ENCODE measurements at places on chromosomes 16 and 17. TPM values are rescaled to one million over a fixed set of nuclear protein-coding genes. Genes with fewer than 3 reads are reported as not detected.
A peak's percentile ranks its signal among the peaks of the same experiment; 100 is the strongest.

- DNase-seq: no peak
Observed at GRCh38 chr17:9342225-9342624, 233.4 kb downstream of the STX8 start.

GRCh38 chr17:29726715-29727252 is 104.1 kb upstream of the CORO6 start:
- no peak for DNase-seq

- no peak for DNase-seq
Observed at GRCh38 chr16:11139326-11140097, 116.5 kb downstream of the SOCS1 start.

DNA sequence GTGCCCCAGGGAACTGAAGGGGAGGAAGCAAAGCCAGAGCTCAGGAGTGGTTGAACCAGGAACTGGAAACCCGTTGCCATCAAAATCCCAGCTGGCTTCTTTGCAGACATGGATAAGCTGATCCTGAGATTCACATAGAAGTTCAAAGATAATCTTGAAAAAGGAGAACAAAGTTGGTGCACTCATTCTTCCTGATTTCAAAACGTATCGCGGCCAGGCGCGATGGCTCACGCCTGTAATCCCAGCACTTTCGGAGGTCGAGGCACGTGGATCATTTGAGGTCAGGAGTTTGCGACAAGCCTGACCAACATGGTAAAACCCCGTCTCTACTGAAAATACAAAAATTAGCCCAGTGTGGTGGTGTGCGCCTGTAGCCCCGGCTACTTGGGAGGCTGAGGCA is 7.1 kb downstream of the RAP1GAP2 start:
- DNase-seq: no peak

DNA sequence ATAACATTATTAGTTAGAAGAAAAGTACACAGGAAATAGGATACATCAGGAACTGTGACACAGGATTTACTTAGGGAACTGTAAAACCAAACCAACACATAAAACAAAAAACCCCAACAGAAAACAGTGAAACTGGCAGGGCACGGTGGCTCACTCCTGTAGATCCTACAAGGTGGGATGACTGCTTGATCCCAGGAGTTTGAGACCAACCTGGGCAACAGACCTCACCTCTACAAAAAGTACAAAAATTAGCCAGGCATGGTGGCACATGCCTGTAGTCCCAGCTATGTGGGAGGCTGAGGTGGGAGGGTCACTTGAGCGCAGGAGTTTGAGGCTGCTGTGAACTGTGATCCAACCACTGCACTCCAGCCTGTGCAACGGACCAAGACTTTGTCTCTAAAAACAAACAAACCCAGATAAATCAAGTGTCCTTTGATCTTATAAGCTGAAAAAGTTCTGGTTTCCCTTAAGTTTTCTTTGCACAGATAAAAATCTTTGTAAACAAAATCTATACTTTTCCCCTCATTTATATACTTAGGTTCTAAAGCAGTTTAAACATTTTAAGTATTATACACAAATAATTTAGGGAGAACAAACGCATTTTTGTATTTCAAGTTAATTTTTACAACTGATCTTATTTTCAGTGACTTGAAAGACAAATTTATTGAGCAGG is 111.5 kb upstream of the TOB1 start:
- no peak for DNase-seq

DNA sequence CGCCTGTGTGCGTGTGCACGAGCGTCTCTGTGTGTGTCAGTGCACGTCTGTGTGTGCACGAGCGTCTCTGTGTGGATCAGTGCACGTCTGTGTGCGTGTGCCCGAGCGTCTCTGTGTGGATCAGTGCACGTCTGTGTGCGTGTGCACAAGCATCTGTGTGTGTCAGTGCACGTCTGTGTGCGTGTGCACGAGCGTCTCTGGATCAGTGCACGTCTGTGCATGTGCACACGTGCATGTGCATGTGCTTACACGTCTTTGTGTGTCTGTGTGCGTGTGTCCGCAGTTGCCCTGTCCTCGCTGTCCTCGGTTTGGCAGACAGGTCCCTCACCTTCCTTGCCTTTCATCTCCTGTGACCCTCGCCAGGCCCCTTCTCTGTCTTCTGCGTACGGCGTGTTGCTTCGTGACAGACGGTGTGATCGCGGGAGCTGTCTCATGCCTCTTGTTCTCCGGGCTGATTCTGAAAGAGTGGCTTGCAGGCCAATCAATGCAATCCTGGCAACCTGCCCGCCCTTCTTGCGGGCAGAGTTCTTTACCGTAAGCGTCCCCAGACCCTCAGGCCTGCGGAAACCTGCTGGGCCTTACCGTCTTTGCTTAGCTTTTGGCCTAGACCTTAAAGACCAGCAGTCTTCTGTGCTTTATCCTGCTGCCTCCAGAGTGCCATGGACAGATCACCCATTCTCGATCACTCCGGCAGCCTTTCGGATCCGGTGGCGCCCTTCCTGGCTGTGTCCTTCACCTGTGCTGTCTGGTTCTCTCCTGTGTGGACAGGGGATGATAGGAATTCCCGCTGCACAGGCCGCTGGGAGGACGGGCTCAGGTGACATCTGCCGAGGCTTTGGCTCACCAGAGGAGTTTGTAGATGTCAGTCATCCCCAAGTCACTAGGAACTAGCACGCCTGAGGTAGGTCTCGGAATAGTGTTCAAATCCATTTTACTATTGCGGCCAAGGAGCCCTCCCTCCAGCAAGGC is 18.5 kb downstream of the MLYCD start:
- no peak for DNase-seq

GRCh38 chr16:2919511-2920255 is 8.0 kb downstream of the FLYWCH1 start:
- peak; percentile 81 for DNase-seq

GRCh38 chr16:35306915-35307314 is 1847.5 kb downstream of the TP53TG3F start:
- no peak for DNase-seq

GRCh38 chr17:20026960-20027359 is 17.8 kb downstream of the SPECC1 start:
- DNase-seq: no peak

DNA sequence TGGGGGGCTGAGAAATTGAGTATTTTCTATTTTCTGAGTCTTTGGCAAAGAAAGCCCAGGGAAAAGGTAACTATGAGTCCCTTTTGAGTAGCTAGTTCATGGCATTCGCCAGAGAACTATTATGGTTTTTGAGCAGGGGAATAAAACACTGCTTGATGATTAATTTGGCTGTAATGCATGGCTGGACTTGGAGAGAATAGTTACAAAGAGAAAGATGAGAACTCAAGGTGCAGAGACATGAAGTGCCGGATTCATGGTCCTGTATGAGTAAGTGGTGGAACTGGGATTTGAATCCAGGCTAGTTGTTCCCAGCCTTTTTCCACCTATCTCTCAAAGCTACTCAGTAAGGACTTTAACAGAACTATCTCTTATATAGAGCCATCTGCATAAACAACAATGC is 266.6 kb downstream of the CA10 start:
- no peak for DNase-seq

DNA sequence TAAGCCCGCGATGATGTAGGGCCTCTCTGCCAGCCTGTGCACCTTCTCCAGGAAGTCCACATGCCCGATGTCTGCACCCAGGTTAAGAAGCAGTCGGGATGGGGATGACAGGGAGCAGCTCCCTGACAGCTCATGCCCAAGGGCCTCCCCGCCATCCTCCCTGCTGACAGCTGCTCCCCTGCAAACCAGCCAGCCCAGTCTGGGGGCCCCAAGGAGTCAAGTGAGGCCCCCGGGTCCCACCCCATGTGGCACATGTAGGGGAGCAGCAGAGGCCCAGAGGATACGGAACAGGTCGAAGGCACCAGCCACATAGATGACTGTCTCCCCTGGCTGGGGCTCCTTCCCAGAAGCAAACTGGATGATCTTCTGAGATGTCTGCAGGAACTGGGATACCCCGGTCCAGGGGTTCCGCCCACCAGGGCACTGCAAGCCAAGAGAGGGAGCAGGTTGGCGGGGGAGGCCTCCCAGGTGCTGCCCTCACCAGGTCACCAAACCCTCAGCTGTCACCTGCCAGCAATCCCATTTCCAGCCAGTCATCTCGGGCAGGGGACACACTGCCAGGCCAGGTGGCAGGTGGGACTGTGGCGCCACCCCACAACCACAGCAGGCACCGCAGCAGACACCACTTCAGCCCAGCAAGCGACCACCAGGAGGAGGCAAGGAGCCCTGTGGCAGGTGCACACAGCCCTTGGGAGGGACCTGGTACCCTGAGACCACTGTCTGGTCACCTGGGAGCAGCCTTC is 4.6 kb downstream of the PCYT2 start:
- DNase-seq: no peak

DNA sequence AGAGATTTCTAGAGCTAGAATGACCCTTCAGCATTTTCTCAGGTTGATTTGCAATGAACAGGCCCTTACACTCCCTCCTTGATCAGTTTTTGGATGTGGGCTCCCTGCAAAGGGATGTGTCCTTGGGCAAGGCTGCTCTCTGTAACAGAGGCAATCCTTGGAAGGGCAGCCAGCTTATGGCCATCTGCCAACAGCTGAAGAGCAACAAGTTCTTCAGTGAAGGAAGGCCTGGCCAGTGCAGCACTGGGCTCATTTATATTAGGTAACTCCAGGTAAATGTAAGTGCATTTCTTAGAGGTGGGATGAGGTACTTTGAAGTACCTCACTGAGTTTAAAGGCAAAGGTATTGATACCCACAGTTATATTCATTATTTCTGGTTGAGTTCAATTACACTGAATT is 114.3 kb upstream of the KCNJ16 start:
- DNase-seq: no peak

DNA sequence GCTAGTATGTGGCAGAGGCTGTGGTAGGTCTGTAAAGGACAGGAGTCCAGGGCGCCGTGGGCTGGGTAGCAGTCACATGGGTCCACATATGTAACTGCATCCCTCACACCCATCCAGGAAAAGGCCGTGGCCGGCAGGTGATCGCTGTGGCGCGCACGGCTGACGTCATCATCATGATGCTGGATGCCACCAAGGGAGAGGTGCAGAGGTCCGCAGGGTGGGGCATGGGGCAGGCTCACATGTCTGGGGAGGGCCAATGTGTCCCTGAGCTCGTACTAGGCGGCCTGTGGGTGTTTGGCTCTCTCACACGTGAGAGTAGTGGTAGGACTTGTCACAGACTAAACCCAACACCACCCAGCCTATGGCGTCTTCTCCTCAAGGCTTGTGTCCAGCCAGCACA is 9.0 kb upstream of the MYO15A start:
- no peak for DNase-seq

DNA sequence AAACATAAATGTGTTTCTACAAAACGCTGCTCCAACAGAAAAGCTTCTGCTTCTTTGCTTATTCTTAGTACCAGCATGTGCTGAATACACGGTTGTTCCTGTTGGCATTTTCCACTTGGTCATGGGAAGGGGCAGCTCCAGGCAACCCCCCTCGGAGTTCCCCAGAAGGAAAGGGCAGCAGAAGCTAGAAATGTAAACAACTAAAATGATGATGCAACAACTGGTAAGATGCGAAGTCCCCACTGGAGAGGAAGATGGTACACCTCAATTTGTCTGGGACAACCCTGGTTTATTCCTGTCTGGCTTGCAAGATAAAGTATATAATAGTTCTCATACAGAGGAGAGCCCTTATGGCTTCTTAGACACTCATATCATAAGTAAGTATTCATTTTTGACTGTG is 9.2 kb upstream of the CCL13 start:
- DNase-seq: no peak

DNA sequence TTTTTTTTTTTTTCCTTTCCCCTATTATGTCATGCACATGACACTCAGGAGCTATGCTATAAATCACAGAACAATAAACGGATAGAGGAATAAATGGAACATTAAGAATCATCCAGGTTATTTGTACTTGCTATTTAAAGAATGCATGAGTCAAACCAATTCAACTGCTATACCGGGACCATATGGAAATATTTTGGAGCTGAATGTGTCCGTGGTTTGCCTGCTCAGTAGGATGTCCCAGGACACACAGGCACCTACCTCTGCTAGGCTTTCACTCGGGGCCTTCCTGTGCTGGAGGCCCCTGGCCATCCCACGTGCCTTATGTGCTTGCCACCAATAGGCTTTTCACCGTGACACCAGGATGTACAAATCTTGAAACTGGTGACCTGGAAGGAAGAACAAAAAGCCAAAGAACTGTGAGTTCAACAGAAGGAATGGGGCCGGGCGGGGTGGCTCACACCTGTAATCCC is 15.3 kb upstream of the SEC14L1 start:
- DNase-seq: no peak

C17orf78 gene
- 0.23 TPM for polyA plus RNA-seq

NPIPB9 gene
- 1.7 TPM for polyA plus RNA-seq

NFE2L1 gene
- 245 TPM for polyA plus RNA-seq

SBK1 gene
- 17.2 TPM for polyA plus RNA-seq

MT1M gene
- not detected for polyA plus RNA-seq

SEPTIN12 gene
- not detected for polyA plus RNA-seq

DYNLL2 gene
- 82.9 TPM for polyA plus RNA-seq
